ENCODE measurements at places on chromosomes 5 and 9. TPM values are rescaled to one million over a fixed set of nuclear protein-coding genes. Genes with fewer than 3 reads are reported as not detected.

DDX46 gene
- total RNA-seq: 10.8 TPM

F2RL1 gene
- 25.5 TPM for total RNA-seq

PTGR1 gene
- 67.9 TPM for total RNA-seq

DAP gene
- 11.8 TPM for total RNA-seq

MYOZ3 gene
- not detected for total RNA-seq

TEX48 gene
- not detected for total RNA-seq

SPZ1 gene
- total RNA-seq: not detected

LCN10 gene
- not detected for total RNA-seq

RFESD gene
- 2.2 TPM for total RNA-seq

KCNMB1 gene
- not detected for total RNA-seq

PDGFRB gene
- 1.6 TPM for total RNA-seq

Measured in bronchial epithelial cell (primary cell).